EH (cell line): ENCODE measurements at places on chromosomes 12 and 14.
A peak's percentile ranks its signal among the peaks of the same experiment; 100 is the strongest.

DNA sequence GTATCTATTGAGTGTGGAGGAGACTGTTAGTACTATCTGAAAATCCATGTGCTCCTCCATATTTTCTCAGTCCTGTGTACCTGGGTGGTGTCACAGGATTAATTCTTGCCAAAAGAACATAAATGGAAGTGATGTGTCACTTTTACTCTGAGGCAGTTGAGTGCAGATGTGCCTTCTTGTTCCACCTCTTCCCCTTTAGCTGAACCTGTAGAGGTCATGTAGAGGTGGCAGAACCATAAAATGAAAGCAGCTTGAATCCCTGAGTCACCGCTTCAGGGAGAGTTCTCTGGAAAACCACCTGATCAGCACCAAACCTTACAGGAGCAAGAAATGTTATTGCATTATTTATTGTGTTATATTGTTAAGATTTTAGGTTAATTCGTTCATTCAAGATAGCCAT, 14.7 kb upstream of the SLC25A3 start:
- peak; percentile 18 for DNase-seq

DNA sequence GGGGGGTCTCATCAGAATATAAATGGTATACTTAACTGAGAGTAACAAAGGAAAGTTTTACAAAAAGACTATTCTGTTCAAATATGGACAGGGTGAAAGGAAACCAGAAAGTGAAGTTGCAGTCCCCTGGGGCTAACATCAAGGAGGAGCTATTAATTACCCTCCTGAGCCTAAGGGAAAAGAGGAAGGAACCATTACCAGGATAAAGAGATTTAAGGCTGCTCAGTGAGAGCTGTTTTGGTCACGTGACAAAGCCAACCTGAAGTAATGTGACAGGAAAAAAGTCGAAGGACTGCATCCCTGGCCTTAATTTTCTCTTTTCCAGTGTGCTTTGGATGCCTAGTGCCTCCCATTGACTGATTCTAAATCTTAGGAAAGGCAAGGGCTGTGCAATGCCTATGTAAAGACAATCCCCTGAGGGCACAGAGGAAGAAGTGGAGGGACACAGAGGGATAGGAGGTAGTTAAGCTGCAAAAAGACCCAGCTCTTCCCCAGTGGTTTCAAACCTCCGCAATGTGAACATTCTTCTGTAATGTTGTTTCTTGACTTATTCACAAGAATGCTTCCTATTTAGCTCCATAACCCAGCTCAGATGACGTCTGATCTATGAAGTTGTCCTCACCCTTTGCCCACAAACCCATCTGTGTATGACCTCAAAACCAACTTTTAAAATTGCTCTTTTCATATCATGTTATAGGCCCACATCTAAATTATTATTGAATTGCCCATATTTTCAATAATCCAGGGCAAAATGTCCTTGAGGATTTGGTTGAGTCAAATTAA, 187.7 kb upstream of the DCN start:
- no peak for DNase-seq

- no peak for DNase-seq
These were observed 10.8 kb downstream of the ITGA7 start for GRCh38 chr12:55696796-55697462.

DNA sequence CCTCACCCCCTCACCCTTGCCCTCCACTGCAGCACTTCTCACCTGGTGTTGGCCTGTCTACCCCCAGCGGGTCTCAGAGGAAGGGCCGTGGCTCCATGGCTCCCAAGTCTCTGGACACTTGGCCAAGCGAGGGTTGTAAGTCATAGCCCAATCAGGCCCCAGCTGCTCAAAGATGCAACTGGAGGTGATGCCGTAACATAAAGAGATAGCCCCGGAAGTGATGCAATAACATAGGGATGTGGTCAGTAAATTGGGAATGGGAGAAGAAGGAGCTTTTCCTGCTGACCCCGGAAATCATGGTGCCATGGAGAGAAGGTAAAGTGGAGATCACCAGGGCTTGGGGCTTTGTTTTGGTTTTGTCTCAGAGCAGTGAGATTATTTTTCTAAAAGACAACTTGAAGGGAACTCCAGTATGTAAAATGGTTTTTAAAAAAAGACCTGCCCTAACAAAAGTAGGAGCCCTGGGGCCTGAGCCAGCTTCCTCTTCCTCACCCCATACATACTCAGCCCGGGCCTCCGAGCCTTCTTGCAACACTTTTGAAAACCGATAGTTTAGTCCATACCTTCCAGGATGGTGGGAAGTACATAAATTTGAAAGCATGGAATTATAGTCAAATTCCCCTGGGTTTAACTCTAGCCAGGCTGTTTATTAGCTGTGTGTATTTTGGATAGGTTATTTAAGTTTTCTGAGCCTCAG, 212.5 kb downstream of the CRADD start:
- no peak for DNase-seq

- DNase-seq, result peak; percentile 95
These were observed 27.0 kb upstream of the AKAP5 start for GRCh38 chr14:64438181-64438841.

GRCh38 chr14:59347915-59348314, 117.3 kb downstream of the GPR135 start:
- DNase-seq, result no peak

- DNase-seq, result no peak
These were observed 12.3 kb upstream of the CSAD start for GRCh38 chr12:53193040-53193439.

- DNase-seq, result no peak
These were observed 49.2 kb upstream of the ERGIC2 start for GRCh38 chr12:29429999-29430715.

DNA sequence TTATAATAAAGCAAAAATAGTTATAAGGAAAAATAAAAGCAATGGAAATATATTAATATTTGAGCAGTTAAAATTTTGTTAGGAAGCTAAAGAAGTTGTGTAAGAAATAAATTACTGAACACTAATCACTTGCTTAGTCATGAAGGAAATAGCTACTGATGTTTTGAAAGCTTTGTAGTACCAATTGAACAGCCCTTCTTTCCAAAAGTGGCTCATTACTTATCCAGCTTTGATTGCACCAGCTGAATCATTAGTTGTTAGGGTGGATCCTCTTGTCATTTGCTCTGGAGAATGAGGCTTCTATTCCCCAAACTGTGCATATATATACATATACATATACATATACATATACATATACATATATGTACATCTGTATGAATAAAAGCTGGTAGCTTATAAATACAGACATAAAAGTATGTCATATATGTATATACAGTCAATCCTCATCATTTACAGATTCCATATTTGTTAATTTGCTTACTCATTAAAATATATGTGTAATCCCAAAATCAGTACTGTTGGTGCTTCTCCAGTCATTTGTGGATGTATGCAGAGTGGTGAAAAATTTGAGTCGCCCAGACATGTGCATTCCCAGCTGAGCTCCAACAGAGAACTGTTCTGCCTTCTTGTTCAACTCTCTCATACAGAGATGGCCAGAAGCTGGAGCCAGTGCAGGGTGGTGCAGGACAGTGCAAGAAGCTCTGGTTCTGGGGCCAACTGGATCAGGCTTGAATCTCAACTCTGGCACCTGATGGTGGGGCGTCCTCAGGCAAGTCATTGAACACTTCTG, 214.1 kb downstream of the RPAP3 start:
- DNase-seq, result peak; percentile 22

DNA sequence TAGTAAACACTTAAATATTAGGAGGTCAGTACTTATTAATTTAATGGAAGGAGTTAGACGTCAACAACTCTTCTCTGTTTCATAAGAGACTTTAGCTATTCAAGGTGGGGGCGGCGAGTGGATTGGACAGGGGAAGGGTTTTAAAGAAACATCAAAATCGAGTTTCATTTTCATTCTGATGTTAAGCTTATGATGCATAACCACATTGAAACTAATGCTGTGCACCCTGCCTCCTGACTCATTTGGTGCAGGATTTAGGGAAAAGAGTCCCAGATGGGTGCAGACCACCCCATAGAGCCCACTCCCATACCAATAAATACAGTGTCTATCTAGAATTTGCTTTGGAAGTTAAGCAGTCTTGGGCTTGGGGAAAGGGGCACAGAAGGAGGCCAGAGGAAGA, 7.4 kb downstream of the ZBTB39 start:
- DNase-seq, result no peak

GRCh38 chr14:65339866-65340265, 72.7 kb upstream of the FUT8 start:
- no peak for DNase-seq

DNA sequence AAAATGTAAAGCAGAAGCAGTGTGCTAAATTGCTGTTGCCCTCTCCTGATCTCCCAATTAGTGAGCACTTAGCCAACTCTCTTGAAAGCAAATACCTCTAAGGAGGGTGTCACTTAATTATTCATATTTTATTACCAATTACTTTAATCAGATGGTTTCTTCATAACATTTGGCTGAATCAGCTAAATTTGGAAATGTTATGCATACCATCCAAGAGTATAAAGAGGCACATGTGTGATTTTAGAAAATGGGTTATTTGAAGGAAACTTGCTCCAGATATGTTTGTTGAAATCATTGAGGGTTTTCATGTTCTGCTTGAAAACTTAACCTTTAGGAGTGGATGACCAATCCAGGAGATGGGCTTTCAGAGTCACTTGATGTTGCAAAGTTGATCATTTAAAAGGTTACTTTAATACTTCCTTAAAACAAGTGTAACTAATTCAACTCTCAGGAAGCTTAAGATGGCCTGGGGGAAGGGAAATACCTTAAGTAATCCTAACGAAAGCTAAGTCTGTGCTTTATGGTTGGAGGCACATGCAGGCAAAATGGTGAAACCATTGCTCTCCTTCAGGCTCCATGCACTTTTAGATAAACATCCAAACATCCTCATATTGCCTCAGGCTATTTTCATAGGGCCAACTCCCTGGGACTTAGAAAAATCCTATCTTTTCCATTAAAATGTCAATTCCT, 434.5 kb downstream of the MDGA2 start:
- DNase-seq, result no peak

- peak; percentile 46 for DNase-seq
These were observed 2.6 kb upstream of the KRT18 start for GRCh38 chr12:52946334-52946733.

DNA sequence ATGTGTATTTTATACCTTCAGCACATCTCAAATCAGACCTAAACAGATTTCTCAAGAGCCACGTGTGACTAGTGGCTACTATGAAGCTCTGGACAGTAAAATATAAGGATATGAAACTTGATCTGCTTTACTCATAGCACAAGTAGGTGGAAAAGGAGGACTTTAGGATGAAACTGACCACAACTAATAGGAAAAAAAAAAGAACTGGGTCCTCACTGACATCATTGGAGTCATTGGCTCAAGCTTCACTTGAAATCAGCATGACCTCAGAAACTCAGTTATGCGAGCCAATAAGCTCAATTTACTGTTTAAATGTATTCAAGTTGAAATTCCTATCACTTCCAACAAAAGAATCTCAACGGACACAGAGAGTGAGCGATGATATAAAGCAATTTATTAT, 34.1 kb upstream of the CIT start:
- DNase-seq, result peak; percentile 56

GRCh38 chr12:6437586-6437985, 7.2 kb upstream of the CD27 start:
- no peak for DNase-seq

- peak; percentile 24 for DNase-seq
These were observed 1.1 kb upstream of the NUDT4 start for GRCh38 chr12:93376436-93377251.

DNA sequence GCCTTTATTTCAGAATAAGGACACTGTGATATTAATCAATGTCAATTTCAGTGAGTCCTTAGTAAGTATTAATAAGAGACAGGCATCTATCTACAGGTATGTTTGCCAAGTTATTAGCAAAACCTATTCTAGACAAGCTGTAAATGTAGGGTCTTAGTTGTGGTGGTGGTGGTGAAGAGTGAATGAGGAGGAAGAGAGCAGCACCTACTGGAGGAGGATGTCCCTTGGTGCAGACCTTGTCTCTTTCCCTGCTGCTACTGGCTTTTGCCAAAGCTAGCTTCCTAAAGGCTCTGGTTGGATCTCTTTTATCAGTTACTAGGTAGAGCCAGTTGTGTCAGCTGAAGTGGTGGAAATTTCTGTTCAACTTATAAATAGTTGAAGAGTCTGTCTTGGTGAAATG, 304.8 kb upstream of the ATP2B1 start:
- no peak for DNase-seq

DNA sequence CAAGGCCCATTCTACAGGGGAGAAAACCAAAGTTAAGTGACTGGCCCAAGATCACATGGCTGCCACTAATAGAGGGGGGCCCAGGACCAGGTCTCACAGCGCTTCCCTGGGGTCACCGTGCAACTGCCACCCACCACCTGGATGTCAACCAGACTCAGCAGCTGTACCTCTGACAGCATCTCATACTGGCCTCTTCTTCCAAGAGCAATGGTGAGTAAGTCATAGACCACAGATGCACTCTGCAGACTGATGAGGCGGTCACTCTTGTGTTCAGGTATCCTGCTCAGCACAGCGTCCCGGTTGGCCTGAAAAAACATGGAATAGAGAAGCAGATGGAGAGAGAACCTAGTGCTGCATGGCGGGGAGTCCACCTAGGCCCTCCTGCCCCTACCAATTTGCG, 139.9 kb downstream of the TTC7B start:
- DNase-seq, result no peak

DNA sequence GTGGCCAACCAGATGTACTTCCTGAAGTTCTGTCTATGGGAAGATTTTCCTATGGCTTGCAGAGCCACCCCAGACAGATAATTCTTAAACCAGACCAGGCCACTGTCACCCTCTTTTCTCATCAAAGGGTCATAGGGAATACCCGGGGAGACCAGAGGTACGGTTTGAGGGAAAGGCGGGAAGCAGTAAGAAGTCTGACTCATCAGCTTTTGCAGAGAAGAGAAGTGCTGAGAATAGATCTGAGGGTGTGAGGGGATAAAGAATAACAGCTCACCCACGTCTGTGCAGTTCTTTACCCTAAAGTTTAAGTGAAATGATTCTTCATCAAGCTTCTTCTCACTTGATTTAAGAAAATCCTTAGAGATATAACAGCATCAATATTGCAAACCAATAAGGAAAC, 21.3 kb upstream of the POC1B start:
- DNase-seq, result no peak

DNA sequence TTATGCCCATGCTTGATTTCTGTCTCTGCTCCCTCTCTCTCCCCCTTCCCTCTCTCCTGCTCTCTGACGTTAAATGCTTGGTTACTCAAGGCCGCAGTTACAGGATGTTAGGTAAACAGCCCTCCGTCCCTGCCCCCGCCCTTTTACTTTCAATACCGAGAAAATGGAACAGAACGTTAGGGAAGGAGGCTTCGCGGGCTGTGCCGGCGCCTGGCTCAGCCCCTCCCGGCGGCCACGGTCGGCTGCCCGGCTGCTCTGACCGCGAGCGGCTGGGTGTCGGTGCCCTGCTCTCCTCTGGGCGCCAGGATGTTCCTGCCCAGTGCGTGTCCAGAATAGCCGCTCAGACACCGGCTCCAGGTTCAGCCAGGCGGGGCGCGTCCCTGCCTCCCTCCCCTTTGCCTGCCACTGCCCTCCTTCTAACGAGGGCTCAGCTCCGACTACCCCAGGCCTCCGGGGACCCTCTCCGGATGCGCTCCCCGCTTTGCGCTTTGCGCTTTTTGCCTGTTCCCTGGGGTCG, 166.1 kb downstream of the ADCK1 start:
- DNase-seq, result peak; percentile 9

GRCh38 chr12:9073076-9073475, 42.6 kb downstream of the A2M start:
- DNase-seq, result no peak
